ENCODE measurements at places on chromosomes 2 and 18.
A peak's percentile ranks its signal among the peaks of the same experiment; 100 is the strongest.

GRCh38 chr2:151238527-151239487 lies 22.9 kb downstream of the RBM43 start:
- H3K4me3 ChIP-seq = no peak overlapping the region
- no peak overlapping the region for H3K27ac ChIP-seq

DNA sequence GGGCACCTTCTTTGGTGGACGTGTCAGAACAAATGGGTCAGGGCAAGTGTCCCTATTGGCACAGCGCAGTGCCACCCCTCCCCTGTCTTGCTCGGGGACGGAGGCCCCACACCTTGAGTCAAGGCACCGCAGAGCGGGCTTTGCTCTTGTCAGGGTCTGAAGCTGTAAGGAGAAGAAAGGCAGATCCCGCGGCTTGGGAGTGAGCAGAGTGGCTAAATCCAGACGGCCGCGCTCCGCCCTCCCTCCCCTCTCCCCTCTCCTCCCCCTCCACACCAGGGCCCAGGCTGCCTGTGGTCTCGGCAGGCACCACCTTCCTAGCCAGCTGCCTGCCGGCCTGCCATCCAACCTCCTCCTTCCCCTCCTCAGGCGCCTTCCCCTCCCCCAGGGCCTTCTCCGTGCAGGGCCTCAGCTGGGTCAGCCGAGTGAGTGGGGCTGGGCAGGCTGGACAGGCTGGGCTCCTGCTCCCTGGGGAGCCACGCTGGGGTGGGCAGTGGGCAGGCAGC lies 25.8 kb downstream of the SPEG start:
- H3K27me3 ChIP-seq = peaks cover 20% of the 10 kb centered on the region
- H3K36me3 ChIP-seq = no peaks in the 10 kb centered on the region

DNA sequence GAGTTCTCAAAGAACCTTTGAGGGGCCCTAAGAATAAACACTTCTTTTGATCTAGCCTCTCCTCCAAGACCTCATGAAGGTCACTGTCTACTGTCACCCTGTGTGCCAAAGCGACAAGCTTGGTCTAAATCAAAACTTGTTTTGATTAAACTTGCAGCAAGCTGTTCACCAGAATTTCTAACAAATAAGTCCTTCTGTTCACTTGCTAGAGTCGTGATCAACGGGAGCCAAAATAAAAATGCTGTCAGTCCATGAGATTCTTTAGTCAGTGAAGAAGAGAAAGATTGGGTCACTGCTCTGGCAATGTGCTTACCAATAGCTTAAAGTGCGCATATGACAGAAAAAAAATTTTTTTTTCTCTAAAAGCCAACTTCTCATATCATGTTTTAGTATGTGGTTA lies 53.9 kb upstream of the GALNT5 start:
- no peaks in the 10 kb centered on the region for H3K36me3 ChIP-seq
- H3K4me1 ChIP-seq = no peaks in the 10 kb centered on the region
- no peak for DNase-seq

DNA sequence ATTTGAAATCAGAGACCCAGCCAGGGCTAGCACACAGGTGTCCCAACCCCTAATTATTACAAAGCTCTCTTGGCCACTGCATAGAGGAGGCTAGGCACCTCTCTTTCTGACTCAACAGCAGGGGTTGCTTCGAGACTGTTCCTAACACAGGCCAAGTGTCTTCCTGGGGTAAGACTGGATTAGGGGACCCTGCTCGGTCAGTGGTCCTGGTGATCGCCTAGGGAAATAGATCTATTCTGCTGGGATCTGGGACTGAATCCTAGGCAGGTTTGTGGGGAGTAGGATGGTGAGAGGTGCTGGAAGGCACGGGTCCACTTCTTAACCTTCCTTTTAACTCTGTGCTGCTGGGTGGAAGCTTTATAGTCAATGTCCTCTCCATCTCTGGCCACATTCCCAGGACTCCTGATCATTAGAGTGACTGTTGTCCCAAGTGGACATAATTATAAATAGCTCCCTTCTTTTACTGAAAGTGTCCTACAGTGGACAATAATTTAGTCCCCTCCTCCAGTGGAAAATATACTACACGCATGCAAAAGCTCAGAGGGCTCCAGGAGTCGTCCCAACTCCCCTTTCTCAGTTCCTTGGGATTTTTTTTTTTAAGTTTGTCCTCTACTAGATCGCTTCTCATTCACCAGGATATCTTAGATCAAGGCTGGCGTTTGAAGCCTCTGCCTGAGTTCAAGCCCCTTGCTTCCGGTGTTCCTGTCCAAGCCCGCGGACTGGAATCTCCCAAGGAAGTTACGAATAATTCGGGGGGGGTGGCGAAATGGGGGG lies 1.3 kb upstream of the TRIB2 start:
- peak overlapping the region; percentile 85 for H3K4me3 ChIP-seq
- H3K36me3 ChIP-seq = no peaks in the 10 kb centered on the region
- peaks cover 10% of the 10 kb centered on the region for H3K4me1 ChIP-seq

- no peaks in the 10 kb centered on the region for H3K36me3 ChIP-seq
- no peak overlapping the region for H3K27ac ChIP-seq
- H3K4me1 ChIP-seq = no peaks in the 10 kb centered on the region
- no peaks in the 10 kb centered on the region for H3K27me3 ChIP-seq
- DNase-seq = peak; percentile 25
- H3K4me3 ChIP-seq = no peak overlapping the region
Observed at GRCh38 chr18:75478996-75479880, 51.7 kb upstream of the SMIM21 start.

GRCh38 chr2:148026573-148026972 lies 5.7 kb downstream of the MBD5 start:
- peaks cover 12% of the 10 kb centered on the region for H3K4me1 ChIP-seq
- no peak overlapping the region for H3K4me3 ChIP-seq
- H3K36me3 ChIP-seq = no peaks in the 10 kb centered on the region
- DNase-seq = no peak
- no peak overlapping the region for H3K27ac ChIP-seq

DNA sequence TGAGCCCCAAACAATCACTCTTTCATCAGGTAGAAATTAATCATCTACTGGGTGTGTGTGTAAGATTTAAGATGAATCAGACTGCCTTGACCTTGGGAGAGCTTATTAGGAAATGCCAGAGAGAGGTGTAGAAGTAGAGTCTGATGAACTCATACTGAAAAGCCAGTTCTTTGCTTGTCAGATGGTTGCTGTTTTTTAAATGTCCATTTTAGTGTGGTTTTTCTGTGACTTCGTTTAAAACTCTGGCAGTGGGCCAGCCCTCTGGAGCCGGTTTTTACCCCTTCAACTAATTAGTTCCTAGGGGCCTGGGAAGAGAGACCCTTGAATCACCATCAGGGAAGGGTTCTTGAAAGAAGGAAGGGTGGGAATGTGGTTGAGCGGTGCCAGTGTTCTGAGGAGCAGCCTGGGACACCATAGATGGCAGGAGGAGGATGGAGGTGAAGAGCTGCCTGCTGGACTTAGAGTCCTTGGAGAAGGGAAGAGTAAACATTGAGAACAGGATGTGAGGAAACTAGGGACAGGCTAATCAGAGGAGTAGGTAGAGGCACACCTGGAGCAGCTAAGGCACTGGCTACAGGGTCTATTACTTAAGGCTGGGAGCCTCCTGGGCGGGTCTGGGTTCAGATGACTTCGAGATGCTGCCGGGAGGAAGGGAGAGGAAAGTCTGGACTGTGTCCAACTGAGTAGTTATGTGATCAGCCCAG lies 66.1 kb downstream of the LRRFIP1 start:
- peaks cover 34% of the 10 kb centered on the region for H3K4me1 ChIP-seq
- H3K27ac ChIP-seq = no peak overlapping the region
- peak overlapping the region; percentile 85 for H3K4me3 ChIP-seq
- H3K36me3 ChIP-seq = no peaks in the 10 kb centered on the region

- H3K4me3 ChIP-seq = no peak overlapping the region
- no peak overlapping the region for H3K27ac ChIP-seq
- H3K36me3 ChIP-seq = no peaks in the 10 kb centered on the region
- no peaks in the 10 kb centered on the region for H3K27me3 ChIP-seq
Observed at GRCh38 chr2:106342831-106343251, 125.4 kb downstream of the RGPD3 start.

- H3K27ac ChIP-seq = no peak overlapping the region
- no peak overlapping the region for H3K4me3 ChIP-seq
- no peaks in the 10 kb centered on the region for H3K27me3 ChIP-seq
Observed at GRCh38 chr2:73043929-73044832, 27.3 kb downstream of the SFXN5 start.
